HAP-1 (cell line): ENCODE measurements at places on chromosomes 7 and 10.

- DNase-seq: no peak
Observed at GRCh38 chr7:20050241-20050966, 166.8 kb downstream of the MACC1 start.

DNA sequence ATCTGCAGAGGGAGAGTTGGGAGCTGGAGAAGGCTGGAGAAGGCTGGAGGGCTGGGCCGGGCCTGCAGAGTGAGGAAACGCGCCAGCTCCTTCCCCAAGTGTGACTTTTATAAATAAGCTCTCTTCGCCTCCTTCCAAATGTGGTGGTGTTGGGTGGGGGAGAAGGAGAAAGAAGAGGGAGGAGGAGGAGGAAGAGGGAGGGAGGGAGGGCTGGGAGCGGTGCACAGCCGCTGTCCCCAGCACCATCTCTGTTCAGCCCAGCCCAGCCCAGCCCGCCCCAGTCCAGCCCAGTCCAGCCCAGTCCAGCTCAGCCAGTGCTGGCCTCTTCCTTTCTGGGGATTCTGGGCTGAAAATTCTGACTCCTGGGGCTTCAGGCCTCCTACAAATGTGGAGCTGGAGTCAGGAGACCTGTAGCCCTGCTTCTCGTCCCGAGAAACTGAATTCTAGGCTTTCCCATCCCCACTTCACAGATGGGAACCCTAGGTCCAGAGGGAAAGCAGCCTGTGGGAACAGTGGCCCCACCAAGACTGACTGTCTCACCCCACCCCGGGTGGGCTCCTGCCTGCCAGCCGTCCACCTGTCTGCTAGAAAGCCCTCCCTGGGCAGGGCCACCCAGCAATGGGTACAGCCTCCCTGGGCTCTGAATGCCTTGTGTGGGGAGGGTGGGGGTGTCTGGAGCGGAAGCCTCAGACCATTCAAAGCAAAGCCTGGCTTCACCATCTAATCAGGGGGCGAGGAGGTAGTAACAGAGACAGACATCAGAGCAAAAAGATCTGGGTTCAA lies 2.3 kb downstream of the STX1A start:
- DNase-seq: no peak

- no peak for DNase-seq
Observed at GRCh38 chr10:78470267-78471103, 436.8 kb downstream of the RPS24 start.

GRCh38 chr7:98215561-98216495 lies 4.6 kb downstream of the BHLHA15 start:
- DNase-seq: no peak

DNA sequence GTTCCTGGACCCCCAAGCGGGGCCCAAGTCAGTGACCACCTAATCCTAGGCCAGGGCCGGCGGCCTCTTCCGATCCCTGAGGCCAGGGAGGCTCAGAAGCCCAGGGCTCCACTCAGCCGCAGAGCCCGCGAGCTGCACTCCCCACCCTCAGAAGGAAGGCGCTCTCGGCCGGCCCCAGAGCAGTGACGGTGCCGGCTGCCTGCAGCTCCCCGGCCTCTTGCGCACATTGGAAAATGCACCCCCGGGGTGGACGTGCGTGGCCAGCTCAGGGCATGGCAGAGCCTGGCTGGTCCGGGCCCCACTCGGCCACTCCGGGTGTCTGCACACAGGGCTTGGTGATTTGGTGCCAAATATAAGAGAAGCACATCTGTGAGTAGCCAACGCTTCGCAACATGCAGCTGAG lies 269.1 kb downstream of the PTPRN2 start:
- no peak for DNase-seq

DNA sequence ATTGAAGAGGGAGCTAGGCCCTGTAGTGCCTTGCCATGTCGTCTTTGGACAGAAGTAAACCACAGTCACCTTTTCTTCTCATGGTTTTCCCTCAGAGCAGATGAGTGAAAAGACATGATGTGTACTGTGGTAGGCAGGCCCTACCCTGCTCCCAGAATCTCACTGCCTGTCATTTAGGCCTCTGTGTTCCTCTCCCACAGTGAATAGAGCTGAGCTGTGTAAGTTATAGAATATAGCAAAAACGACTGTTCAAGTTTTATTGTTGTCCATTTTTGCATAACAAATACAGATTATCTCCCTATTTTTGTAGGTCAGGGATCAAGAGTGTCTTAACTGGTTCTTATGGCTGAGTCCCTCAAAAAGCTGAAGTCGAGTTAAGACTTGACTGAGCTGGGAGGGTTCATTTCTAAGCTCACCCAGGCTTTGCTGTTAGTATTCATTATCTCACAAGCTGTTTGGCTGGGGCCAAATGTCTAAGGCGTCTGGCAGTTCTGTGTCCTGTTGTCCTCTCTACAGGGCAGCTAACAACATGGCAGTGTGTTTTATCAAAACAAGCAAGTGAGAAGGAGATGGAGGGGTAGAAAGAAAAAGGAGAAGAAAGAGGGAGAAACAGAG lies 780.9 kb upstream of the POM121L12 start:
- DNase-seq: peak; percentile 68

GRCh38 chr7:123974326-123974908 lies 49.4 kb downstream of the SPAM1 start:
- DNase-seq: no peak

DNA sequence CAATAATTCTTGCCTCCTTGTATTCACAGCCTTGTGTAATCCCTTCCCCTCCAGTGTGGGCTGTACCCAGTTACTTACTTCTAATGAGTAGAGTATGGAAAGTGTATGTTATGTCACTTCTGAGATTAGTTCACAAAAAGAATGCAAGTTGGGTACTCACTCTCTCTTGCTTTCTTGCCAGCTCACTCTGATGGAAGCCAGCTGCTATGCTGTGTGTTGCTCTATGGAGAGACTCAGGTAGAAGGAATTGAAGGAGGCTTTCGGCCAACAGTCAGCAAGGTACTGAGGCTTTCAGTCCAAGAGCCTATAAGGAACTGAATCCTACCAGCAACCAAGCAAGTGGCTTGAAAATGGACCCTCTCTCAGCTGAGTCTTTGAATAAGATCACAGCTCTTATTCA lies 9.7 kb upstream of the BICC1 start:
- DNase-seq: no peak

GRCh38 chr10:100746784-100747455 lies 1.5 kb downstream of the PAX2 start:
- DNase-seq: no peak

GRCh38 chr7:131342864-131343442 lies 15.3 kb downstream of the MKLN1 start:
- DNase-seq: no peak

DNA sequence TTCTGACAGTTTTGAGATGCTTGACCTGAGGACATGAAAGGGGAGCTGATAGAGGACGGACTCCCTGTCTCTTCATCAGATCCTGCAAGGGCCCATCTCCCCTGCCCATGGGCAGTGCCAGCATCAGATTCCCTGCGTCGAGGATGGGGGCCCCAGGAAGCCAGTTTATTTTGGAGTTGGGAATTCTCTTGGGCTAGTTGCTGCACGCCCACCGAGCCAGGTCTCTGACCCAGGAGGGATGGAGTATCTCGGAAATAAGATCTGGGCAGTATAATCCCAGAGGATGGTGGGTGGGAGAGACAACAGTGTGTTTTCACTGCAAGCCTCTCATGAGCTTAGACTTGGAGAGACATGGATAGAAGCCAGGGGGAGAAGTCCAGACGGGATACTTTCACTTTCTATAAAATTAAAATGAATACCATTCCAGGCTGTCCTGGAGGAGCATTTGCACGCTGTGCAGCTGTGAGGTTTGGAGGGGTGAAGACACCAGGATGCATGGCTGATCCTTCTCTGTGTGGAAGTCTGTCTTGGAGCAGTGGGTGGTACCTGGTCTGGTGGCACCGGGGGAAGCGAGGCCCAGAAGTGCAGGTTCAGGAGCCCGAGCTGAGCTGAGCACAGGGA lies 25.8 kb downstream of the DOCK1 start:
- no peak for DNase-seq

DNA sequence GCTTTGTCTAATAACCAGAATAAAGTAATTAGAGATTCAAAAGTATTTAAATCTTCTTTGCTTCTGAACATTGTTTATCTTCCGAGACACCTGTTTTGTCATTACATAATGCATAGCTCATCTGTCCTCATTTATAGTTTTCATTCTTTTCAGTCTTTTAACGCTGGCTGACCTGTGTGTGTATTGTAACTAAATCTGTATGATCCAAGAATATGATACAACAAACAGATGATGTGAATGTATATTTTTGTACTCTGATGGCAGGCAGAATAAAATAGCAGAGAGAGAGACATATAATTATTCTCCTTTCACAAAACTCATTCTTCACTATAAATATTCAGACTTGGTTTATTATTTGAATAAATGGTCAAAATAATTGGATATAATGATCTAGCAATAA lies 80.6 kb downstream of the ORC5 start:
- DNase-seq: no peak

GRCh38 chr7:95955748-95956147 lies 183.4 kb downstream of the DYNC1I1 start:
- no peak for DNase-seq

GRCh38 chr7:101159696-101160674 lies 5.4 kb downstream of the VGF start:
- DNase-seq: no peak

DNA sequence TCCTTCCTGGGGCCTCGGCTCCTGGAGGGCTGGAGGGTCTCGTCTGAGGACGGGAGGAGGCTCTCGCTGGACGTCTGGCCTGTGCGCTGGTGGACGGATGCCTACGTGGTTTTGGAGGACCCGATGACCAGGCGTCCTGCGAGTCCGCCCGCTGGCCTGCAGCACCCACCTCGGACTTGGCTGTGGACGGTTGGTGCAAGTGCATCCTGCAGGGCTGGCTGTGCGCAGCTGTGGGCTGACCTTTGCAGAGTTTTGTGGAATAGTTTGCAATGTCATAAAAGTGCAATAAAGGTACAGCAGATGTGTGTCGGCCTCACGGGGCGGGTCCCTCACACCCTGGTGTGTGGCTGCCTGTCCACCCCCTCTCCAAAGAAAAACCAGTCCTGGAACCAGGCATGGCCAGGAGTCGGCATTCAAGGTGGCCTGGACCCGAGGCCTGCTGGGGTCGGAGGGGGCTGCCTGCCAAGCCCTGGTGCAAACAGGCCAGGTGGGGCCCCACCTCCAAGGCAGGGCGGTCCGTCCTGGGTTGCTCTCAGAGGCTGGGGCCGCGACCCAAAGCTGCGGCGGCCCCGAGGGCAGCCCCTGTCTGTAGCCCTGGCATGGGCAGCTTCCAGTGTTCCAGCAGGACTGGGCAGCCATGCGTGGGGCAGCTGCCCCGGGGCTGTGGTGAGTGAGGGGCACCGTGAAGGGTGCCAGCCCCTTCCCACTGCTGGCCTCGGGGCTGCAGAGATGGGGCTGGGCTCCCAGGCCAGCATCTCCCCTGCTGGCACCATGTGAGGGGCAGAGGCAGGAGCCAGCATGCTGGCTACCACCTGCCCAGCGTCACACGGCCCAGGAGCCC lies 29.3 kb upstream of the FOXL3 start:
- no peak for DNase-seq

DNA sequence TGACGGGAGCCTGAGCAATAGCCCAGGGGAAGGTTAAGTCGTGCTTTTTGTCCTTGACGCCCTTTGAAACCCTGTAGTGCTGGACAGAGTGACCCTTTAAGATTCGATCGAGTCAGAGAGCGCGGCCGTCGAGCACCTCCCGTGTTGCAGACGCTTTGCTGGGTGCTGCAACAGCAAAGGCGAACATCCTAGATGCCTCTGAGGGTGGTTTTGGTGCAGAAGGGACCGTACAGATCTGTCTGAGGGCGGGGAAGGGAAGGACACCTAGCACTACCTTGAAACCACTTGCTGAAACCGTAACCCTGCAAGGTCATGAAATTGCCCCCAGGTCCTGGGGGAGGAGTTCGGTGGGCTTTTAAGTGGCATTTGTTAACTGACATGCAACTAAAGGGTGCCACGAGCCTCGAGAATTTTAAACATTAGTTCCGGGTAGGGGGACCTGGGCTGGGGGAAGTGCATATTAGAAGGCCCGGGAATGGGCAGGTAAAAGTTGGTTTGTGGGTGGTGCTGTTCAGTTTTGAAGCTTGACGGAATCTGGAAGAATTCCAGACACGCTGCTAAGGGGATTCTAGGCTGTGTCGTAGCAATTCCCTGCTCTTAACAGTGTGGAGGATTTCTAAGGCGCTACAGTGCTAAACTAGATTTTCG lies 786 bp downstream of the ATP5F1C start:
- DNase-seq: peak; percentile 41

GRCh38 chr7:143223784-143224183 lies 1.9 kb downstream of the TAS2R40 start:
- DNase-seq: no peak

- no peak for DNase-seq
Observed at GRCh38 chr7:101271021-101271420, 26.1 kb upstream of the FIS1 start.

DNA sequence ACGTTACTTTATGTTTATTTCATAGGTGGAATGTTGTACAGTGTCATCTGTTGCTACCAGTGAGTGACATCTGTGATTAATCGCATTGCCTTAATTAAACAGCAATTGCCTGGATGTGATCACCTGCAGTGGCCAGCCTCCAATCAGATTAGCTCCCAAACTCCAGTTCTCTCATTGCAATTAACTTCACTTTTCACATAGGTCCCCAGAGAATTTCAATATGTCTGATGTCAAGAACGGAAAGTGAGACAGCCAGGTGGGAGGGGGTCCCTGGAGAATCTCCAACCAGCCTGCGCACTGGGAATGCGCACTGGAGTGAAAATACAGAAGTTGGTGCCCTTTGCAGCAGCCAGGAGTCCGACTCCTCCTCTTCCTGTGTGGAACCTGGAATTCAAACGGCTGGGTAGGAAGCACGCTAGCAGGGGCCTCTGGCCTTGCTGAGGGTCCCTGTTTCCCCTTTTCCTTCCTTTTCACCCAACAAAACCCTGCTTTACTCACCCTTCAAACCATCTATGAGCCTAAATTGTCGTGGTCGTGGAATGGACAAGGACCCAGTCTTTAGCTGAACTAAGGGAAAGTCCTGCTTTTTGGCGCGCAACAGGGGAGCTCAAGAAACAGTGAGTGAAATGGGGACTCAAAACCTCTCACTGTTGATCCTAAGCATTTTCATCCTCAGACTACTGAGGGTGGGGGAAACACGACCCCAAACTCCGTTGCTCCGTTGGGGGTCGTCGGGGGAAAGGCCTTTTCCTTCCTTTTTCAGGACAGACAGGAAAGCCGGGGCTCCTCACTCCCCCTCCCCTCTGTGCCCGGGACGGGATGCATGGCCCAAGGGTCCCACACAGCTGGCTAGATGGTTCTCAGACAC lies 1355.5 kb upstream of the LRRTM3 start:
- DNase-seq: peak; percentile 84

DNA sequence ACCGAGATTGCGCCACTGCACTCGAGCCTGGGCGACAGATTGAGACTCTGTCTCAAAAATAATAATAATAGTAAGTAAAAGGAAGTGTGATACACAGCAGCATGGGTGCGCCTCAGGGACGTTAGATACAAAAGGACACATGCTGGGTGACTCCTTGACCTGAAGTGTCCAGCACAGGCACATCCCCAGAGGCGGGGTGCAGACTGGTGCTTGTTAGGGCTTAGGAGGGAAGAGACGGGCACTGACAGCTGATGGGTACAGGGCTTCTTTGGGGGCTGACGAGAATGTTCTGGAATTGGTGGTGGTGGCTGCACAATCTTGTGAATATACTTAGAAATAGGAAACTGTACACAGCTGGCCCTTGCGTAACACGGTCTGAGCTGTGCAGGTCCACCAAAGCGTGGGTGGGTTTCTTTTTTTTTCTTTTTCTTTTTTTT lies 61.8 kb upstream of the DNAJB6 start:
- DNase-seq: no peak

- no peak for DNase-seq
Observed at GRCh38 chr7:27123477-27124053, 7.0 kb downstream of the HOXA4 start.
